Chondrocyte (in vitro differentiated cells): ENCODE measurements at places on chromosomes 1 and 21. TPM values are rescaled to one million over a fixed set of nuclear protein-coding genes. Genes with fewer than 3 reads are reported as not detected.

DNA sequence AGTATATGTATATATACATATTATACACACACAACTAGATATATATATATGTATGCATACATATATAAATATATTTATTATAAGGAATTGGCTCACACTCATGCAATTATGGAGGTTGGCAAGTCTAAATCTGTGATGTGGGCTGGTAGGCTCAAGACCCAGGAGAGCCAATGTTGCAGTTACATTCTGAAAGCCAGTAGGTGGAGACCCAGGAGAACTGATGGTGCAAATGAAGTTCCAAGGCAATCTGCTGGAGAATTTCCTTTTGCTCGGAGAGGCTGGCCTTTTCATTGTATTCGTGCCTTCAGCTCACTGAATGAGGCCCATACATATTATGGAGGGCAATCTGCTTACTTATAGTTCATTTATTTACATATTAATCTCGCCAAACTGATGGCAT is 9.4 kb downstream of the IVL start:
- no peak for DNase-seq
- no peaks in the 10 kb centered on the region for H3K36me3 ChIP-seq
- H3K4me1 ChIP-seq: no peaks in the 10 kb centered on the region
- H3K4me3 ChIP-seq: no peak overlapping the region
- no peak overlapping the region for H3K27ac ChIP-seq
- peaks cover 2% of the 10 kb centered on the region for H3K27me3 ChIP-seq

DNA sequence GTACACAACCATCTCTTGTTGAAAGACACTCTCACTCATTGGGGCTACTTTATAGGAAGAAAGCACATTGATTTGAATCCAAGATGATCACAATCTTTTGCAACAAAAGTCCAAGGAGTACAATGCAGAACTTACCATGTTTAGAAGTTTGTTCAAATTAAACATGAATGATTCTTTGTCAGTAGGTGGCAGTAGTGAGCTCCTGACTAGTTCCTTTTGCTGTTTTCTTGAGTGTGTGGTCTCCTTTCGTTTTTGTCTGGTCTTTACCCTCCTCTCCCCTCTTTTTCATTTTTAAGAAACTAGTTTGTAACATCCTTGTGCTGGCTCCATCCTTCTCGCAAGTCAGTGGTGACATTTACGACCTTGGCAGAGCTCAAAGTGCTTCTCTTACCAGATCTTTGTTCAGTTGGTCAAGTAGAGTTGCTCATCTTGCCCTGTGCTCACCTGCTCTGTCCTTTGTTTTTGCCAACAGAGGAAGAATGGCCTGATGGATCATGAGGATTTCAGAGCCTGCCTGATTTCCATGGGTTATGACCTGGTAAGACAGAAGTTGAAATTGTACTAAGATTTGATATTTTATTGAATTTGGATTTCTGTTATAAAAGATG is 35.7 kb upstream of the MTR start:
- no peaks in the 10 kb centered on the region for H3K4me1 ChIP-seq
- peaks cover 2% of the 10 kb centered on the region for H3K27me3 ChIP-seq
- no peaks in the 10 kb centered on the region for H3K36me3 ChIP-seq
- DNase-seq: no peak
- no peak overlapping the region for H3K4me3 ChIP-seq
- no peak overlapping the region for H3K27ac ChIP-seq

GRCh38 chr1:212606395-212607205 is 2.0 kb upstream of the ATF3 start:
- DNase-seq: no peak
- peak overlapping the region; percentile 90 for H3K4me3 ChIP-seq
- H3K27ac ChIP-seq: peak overlapping the region; percentile 71
- peaks cover 29% of the 10 kb centered on the region for H3K27me3 ChIP-seq

DNA sequence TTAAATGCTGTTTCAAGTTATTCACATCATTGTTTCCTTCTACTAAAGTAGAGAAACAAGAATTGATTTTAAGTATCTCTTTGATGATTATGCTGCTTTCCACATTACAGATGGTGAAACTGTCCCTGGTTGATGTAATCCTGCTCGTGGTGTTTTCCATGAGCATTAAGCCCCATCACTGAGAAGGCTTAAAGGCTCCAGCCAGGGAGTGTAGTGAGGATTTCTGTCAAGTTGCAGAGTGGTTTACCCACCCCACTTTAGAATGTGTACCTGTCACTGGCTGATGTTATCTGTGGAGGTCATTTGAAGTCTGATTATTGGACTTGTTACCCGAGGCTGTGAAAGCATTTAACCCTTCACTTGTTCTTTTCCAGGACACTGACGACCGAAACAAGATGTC is 12.9 kb downstream of the CERS2 start:
- peak overlapping the region; percentile 59 for H3K27ac ChIP-seq
- H3K27me3 ChIP-seq: no peaks in the 10 kb centered on the region
- H3K36me3 ChIP-seq: peaks cover 47% of the 10 kb centered on the region
- peaks cover 4% of the 10 kb centered on the region for H3K4me1 ChIP-seq
- no peak overlapping the region for H3K4me3 ChIP-seq
- no peak for DNase-seq

- peaks cover 14% of the 10 kb centered on the region for H3K4me1 ChIP-seq
- no peak for DNase-seq
- H3K4me3 ChIP-seq: no peak overlapping the region
- H3K27ac ChIP-seq: no peak overlapping the region
Measured at GRCh38 chr1:44839576-44839975, 3.5 kb downstream of the PTCH2 start.

CYP4Z1 gene
- total RNA-seq: not detected in 3 replicates

DNA sequence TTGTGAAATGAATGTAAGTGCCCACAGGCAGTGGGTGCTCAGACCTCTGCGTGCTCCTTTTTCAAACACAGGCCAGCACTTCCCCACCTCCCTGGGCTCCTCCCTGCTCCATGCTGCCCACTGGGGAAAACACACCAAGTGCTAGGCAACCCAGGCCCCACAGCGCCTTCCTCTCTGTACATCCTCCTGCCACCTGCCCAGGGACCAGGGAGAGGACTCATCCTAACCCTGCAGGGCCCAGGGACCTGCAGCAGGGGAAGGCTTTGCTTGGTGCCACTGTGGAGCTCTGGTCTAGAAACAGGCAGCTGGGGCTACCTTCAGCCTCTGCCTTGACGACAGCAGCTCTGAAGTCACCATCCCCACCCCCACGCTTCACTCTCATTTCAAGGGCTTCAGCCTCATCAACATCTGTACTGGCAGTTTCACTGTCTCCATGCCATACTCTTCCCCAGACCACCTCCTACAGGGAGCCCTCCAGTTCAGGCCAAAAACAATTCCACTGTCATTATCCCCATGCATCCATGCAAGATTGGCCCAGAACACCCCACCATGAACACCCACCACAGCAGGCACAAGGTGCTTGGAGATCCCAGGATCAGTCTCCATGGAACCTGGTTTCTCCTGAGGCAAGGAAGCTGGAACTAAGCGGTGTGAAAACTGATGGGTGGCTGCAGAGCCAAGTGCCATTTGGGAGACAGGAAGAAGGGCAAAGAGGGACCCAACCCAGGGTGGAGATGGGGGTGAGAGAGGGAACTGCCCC is 1.1 kb downstream of the IGSF8 start:
- H3K4me3 ChIP-seq: peak overlapping the region; percentile 71
- no peak overlapping the region for H3K27ac ChIP-seq
- H3K4me1 ChIP-seq: peaks cover 25% of the 10 kb centered on the region
- peak; percentile 70 for DNase-seq
- no peaks in the 10 kb centered on the region for H3K36me3 ChIP-seq
- no peaks in the 10 kb centered on the region for H3K27me3 ChIP-seq

GRCh38 chr1:91381844-91382243 is 22.8 kb downstream of the HFM1 start:
- H3K4me1 ChIP-seq: peaks cover 11% of the 10 kb centered on the region
- H3K4me3 ChIP-seq: no peak overlapping the region
- H3K27me3 ChIP-seq: no peaks in the 10 kb centered on the region
- no peak overlapping the region for H3K27ac ChIP-seq

- no peaks in the 10 kb centered on the region for H3K4me1 ChIP-seq
- DNase-seq: no peak
- H3K27ac ChIP-seq: no peak overlapping the region
- no peaks in the 10 kb centered on the region for H3K36me3 ChIP-seq
- peaks cover 18% of the 10 kb centered on the region for H3K27me3 ChIP-seq
- no peak overlapping the region for H3K4me3 ChIP-seq
Measured at GRCh38 chr1:113205980-113206766, 133.2 kb downstream of the LRIG2 start.

GRCh38 chr1:243916160-243916559 is 66.1 kb upstream of the AKT3 start:
- peaks cover 44% of the 10 kb centered on the region for H3K4me1 ChIP-seq
- H3K27ac ChIP-seq: peak overlapping the region; percentile 39
- no peaks in the 10 kb centered on the region for H3K27me3 ChIP-seq
- peak overlapping the region; percentile 35 for H3K4me3 ChIP-seq

DNA sequence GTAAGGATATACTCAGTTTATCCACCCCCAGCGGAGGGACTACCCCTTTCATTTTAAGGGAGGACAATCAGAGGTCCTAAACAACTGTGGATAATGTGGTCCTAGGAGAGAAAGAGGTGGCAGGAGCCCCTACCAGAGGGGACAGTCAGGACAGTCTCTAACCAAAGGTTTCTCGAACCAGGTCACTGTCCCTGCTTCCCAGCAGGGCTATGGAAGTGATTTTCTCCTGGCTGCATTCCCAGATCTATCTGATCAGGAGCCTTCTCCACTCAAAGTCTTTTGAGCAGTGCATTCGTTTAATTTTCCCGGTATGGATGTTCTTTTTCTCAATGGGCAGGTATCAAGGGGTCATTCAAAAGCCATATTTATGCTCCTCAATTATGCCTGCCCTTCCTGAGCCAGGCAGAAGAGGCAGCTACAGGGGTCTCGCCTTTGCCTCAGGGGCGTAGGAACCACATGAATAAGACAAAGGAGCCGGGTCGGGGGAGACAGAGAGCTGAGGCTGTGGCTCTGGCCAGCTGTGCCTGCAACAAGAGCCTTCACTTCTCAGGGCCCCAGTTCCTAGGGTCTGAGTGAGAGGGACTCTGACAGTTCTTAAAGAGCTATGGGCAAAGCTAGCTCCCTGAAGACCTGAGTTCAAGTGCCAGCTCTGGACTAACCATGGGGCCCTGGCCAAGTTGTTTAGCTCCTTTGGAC is 62.5 kb upstream of the DMRTB1 start:
- H3K27ac ChIP-seq: no peak overlapping the region
- H3K36me3 ChIP-seq: no peaks in the 10 kb centered on the region
- H3K4me3 ChIP-seq: no peak overlapping the region
- peaks cover 6% of the 10 kb centered on the region for H3K4me1 ChIP-seq

CFHR2 gene
- not detected in 3 replicates for total RNA-seq

DNA sequence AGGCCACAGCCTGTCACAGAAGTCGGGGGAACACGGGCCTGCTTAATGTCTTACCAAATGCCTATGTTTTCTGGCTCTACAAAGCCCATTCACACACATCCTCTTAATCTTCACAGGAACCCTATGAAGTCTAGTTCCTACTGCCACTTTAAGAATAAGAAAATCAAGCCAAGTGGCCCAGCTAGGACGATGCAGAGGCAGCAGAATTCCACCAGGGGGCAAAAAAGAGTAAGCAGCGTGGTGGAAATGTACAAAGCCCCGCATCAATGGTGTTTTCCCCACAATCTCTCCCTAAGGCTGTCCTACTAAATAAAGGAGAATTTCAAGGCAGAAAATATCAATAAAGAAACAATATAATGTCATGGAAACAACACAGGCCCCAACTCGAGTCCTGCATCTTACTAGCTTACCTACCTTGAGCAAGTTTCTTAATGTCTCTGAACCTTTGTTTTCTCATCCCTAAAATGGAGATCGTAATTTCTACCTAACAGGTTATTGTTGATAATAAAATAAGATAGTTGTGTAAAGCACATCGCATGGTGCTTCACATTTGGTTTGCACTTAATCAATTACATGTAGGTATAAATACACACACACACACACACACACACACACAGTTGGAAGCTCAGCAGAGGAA is 21.4 kb downstream of the SEC16B start:
- peaks cover 9% of the 10 kb centered on the region for H3K36me3 ChIP-seq
- H3K4me1 ChIP-seq: peaks cover 2% of the 10 kb centered on the region
- no peaks in the 10 kb centered on the region for H3K27me3 ChIP-seq
- H3K4me3 ChIP-seq: no peak overlapping the region
- DNase-seq: no peak
